Activated CD4-positive, alpha-beta memory T cell treated with anti-CD3 and anti-CD28 coated beads, Interleukin-2, amount 10 ng/mL, durations not matched to agents 7 days and 5 days (primary cell): ENCODE measurements at places on chromosomes 3 and 15. TPM values are rescaled to one million over a fixed set of nuclear protein-coding genes. Genes with fewer than 3 reads are reported as not detected.

PLCL2 gene
- total RNA-seq: 39.8 TPM

SEMA3G gene
- total RNA-seq: 0.20 TPM

SH2D7 gene
- total RNA-seq: not detected

NOX5 gene
- not detected for total RNA-seq

ZBTB47 gene
- total RNA-seq: 1.1 TPM

RNF123 gene
- 38.3 TPM for total RNA-seq

GABRR3 gene
- not detected for total RNA-seq

CCDC13 gene
- 0.63 TPM for total RNA-seq

SNRK gene
- total RNA-seq: 73.1 TPM

HDC gene
- not detected for total RNA-seq

EIF2A gene
- total RNA-seq: 81.7 TPM

CCR8 gene
- total RNA-seq: 7.9 TPM

GRCh38 chr3:187743195-187744141 is 1.8 kb downstream of the BCL6 start:
- H3K4me3 ChIP-seq: peak overlapping the region; percentile 89
- H3K4me1 ChIP-seq: peaks cover 51% of the 10 kb centered on the region
- peak; percentile 69 for DNase-seq
- peak overlapping the region; percentile 99 for H3K27ac ChIP-seq

GRCh38 chr3:46829699-46830208 is 33.5 kb downstream of the MYL3 start:
- no peak overlapping the region for H3K4me3 ChIP-seq
- peaks cover 5% of the 10 kb centered on the region for H3K27me3 ChIP-seq
- H3K4me1 ChIP-seq: no peaks in the 10 kb centered on the region
- no peaks in the 10 kb centered on the region for H3K36me3 ChIP-seq

DNA sequence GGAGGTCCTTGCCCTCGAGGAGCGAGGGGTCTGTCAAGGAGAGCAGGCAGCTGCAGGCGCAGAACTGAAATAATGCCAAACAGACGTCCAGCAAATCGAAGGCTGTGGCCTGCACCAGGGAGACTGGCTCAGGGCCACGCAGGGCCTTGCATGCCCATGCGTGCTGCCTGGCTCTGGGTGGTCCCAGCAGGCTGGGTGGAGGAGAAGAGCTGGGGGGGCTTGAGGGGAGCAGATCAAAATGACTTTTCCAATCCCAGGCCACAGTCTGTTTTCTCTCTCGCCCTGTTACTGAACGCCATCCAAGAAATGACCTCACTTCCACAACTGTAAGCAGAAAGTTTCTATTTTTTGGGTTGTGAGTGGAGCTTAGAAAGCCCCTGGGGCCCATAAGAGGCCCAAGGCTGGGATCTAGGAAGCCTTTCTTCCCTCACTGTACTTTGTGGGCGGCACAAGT is 96.9 kb upstream of the RPL32 start:
- no peak for DNase-seq
- H3K4me3 ChIP-seq: no peak overlapping the region
- peaks cover 37% of the 10 kb centered on the region for H3K36me3 ChIP-seq
- H3K27me3 ChIP-seq: no peaks in the 10 kb centered on the region
- H3K4me1 ChIP-seq: no peaks in the 10 kb centered on the region
- H3K27ac ChIP-seq: no peak overlapping the region

DNA sequence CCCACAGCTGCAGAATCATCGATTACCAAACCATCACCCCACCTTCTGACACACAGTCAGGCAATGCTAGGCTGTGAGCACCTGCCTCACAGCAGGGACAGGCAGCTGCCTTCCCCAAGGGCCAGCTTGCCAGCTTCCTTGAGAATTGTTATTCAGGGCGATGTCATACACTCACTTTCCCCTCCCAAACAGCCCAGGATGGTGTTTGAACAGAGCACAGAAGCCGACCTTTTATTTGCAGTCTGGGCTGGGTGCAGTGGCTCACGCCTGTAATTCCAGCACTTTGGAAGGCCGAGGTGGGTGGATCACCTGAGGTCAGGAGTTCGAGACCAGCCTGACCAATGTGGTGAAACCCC is 84.5 kb upstream of the HERC1 start:
- no peaks in the 10 kb centered on the region for H3K36me3 ChIP-seq
- no peak overlapping the region for H3K27ac ChIP-seq
- peaks cover 6% of the 10 kb centered on the region for H3K27me3 ChIP-seq
- H3K4me3 ChIP-seq: no peak overlapping the region

DNA sequence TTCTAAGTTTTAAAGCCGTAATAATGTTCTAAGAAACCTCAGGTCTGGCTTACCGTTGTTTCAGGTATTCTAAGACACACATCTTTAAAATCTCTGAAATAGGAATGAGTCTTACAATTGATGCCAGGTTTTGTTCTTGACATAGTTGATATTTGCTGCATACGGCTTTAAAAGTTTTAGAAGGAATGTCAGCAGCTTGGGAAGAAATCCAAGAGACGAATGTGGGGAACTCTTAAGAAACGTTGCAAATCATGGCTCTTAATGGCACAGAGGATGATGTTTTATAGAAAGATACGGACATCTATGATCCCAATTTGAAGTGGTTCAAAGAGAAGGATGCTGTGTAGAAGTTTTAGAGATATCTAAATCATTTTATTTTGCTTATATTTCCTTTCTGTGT is 11.5 kb downstream of the NUDT16 start:
- peaks cover under 1% of the 10 kb centered on the region for H3K4me1 ChIP-seq
- no peak overlapping the region for H3K27ac ChIP-seq
- no peaks in the 10 kb centered on the region for H3K36me3 ChIP-seq
- no peak overlapping the region for H3K4me3 ChIP-seq

GRCh38 chr3:134791992-134792391 is 3.1 kb upstream of the EPHB1 start:
- peaks cover 59% of the 10 kb centered on the region for H3K27me3 ChIP-seq
- no peaks in the 10 kb centered on the region for H3K36me3 ChIP-seq
- no peak for DNase-seq
- H3K4me1 ChIP-seq: peaks cover 6% of the 10 kb centered on the region

DNA sequence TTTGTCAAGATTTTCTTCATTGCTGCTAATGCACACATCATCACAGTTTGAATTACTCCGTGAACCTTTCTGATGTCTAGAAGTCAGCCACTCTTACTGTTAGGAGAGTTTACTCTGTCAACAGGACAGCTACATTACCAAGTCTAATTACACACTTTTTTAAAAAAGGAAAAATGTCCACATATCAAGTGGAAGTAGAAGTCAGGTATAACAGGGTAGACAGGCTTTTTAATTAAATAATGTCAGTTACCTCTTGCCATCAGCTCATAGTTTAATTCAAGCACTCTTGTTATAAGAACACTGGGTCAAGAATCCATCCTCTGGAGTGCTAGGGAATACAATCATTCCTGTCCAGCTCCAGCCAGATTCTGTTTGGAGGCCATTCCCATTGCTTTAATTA is 232.8 kb downstream of the TAFA4 start:
- no peaks in the 10 kb centered on the region for H3K36me3 ChIP-seq
- DNase-seq: no peak

GRCh38 chr3:52752045-52752660 is 18.6 kb downstream of the NEK4 start:
- peak overlapping the region; percentile 26 for H3K27ac ChIP-seq
- H3K4me1 ChIP-seq: no peaks in the 10 kb centered on the region
- peaks cover 31% of the 10 kb centered on the region for H3K36me3 ChIP-seq
- DNase-seq: no peak
- no peak overlapping the region for H3K4me3 ChIP-seq

DNA sequence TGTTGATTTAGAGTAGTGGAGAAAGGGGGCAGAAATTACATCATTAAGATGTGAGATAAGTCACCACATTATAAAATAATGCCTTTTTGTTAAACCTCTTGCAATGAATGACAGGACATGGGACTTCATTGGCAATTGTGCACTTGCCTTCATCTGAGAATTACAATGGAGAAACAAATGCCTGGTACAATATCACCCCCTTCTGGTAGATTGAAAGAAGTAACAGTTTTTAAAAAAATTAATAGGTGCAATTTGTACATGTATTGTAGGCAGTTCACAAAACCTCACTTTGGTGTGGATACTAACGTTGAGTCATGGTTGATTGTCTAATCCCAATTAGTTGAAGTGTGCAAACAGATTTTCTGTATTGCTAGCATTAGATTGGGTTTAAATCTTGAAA is 4.6 kb upstream of the P2RY14 start:
- DNase-seq: no peak
- H3K27ac ChIP-seq: peak overlapping the region; percentile 60
- H3K4me3 ChIP-seq: no peak overlapping the region
- peaks cover 45% of the 10 kb centered on the region for H3K4me1 ChIP-seq

- no peaks in the 10 kb centered on the region for H3K36me3 ChIP-seq
- peaks cover 24% of the 10 kb centered on the region for H3K27me3 ChIP-seq
- no peak overlapping the region for H3K4me3 ChIP-seq
- H3K27ac ChIP-seq: no peak overlapping the region
- no peak for DNase-seq
Observed at GRCh38 chr3:171932153-171932611, 89.0 kb downstream of the TMEM212 start.

GRCh38 chr3:149673393-149673792 is 15.6 kb upstream of the WWTR1 start:
- no peaks in the 10 kb centered on the region for H3K36me3 ChIP-seq
- H3K4me1 ChIP-seq: peaks cover 1% of the 10 kb centered on the region
- H3K27ac ChIP-seq: no peak overlapping the region

DNA sequence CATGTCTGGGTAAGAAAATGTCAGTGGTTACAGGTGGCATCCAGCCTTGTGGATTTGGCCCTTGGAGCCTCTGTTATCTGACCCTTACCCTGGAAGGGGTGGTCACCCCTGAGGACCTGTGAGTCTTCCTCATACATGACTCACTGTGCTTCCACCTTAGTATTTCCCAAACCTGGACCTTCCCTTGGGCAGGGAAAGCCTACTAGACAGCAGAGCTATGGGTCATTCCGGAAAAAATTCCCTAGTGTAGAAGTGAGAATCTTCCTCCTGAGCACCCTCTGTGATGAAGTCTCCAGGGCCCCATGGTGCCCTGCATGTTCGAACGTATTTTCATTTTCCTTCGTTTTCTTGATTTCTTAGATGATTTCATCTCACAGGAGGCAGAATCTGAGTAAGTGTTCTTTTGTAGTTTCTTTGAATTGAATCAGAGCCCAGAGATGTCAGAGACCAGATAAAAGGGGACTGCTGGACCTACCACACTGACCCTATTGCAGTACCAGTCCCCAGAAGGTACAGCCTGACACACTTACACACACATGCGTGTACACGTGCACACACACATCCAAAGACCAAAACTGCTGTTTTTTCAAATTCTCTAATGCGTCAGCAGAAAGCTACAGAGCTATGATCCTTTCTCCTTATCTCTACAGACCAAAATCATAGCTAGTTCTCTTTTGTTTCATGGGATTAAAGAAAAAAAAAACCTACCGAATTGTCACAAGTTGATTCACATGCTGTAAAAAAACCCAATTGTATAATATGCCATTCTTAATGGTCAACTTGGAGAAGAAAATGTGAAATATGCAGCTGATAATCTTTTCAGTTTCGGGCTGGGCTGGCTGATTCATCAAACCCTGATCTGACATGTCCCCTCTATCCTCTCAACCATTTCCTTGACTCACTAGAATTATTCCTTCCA is 50.5 kb upstream of the ARHGEF3 start:
- H3K36me3 ChIP-seq: peaks cover 7% of the 10 kb centered on the region
- H3K27me3 ChIP-seq: no peaks in the 10 kb centered on the region
- peaks cover 11% of the 10 kb centered on the region for H3K4me1 ChIP-seq
- no peak overlapping the region for H3K27ac ChIP-seq
- DNase-seq: no peak

- H3K4me1 ChIP-seq: no peaks in the 10 kb centered on the region
- H3K27me3 ChIP-seq: no peaks in the 10 kb centered on the region
- no peak overlapping the region for H3K27ac ChIP-seq
- H3K4me3 ChIP-seq: no peak overlapping the region
Observed at GRCh38 chr3:55955891-55956477, 468.9 kb upstream of the WNT5A start.

DNA sequence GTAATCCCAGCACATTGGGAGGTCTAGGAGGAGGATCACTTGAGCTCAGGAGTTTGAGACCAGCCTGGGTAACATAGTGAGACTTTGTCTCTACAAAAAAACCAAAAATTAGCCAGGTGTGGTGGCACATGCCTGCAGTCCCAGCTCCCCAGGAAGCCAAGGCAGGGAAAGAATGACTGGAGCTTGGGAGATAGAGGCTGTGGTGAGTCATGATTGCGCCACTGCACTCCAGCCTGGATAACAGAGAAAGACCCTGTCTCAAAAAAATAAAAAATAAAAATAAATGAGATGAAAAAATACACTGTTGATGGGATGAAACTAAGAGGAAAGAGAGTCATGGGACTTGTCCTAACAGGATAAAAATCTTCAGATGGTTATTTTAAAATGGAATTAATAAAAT is 137.6 kb downstream of the IMPG2 start:
- H3K36me3 ChIP-seq: no peaks in the 10 kb centered on the region
- H3K4me3 ChIP-seq: no peak overlapping the region
- H3K27ac ChIP-seq: no peak overlapping the region
- no peaks in the 10 kb centered on the region for H3K27me3 ChIP-seq
- no peak for DNase-seq

- H3K27me3 ChIP-seq: peaks cover 10% of the 10 kb centered on the region
- no peak overlapping the region for H3K27ac ChIP-seq
- H3K36me3 ChIP-seq: no peaks in the 10 kb centered on the region
- no peaks in the 10 kb centered on the region for H3K4me1 ChIP-seq
- H3K4me3 ChIP-seq: no peak overlapping the region
- DNase-seq: no peak
Observed at GRCh38 chr3:56970461-56970879, 90.0 kb upstream of the SPATA12 start.

DNA sequence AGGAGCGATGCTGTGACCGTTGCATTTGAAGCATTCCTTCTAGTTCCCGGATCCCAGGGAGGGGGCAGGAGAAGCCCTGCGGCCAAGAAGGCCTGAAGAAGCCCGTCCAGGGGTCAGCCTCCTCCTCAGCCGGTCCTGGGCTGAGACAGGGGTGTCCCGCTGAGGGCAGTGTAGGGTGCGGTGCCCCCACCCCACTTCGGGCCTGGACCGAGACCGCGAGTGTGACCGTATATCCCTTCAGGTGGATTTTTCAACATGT is 2.8 kb downstream of the OCA2 start:
- H3K27ac ChIP-seq: no peak overlapping the region
- DNase-seq: no peak
- peaks cover 71% of the 10 kb centered on the region for H3K27me3 ChIP-seq
- H3K36me3 ChIP-seq: peaks cover 14% of the 10 kb centered on the region
- peak overlapping the region; percentile 78 for H3K4me3 ChIP-seq
- peaks cover 43% of the 10 kb centered on the region for H3K4me1 ChIP-seq

- H3K27me3 ChIP-seq: peaks cover 14% of the 10 kb centered on the region
- H3K4me3 ChIP-seq: no peak overlapping the region
- H3K36me3 ChIP-seq: peaks cover 12% of the 10 kb centered on the region
- peaks cover 55% of the 10 kb centered on the region for H3K4me1 ChIP-seq
- no peak overlapping the region for H3K27ac ChIP-seq
Observed at GRCh38 chr15:75172284-75172820, 29.3 kb upstream of the C15orf39 start.

DNA sequence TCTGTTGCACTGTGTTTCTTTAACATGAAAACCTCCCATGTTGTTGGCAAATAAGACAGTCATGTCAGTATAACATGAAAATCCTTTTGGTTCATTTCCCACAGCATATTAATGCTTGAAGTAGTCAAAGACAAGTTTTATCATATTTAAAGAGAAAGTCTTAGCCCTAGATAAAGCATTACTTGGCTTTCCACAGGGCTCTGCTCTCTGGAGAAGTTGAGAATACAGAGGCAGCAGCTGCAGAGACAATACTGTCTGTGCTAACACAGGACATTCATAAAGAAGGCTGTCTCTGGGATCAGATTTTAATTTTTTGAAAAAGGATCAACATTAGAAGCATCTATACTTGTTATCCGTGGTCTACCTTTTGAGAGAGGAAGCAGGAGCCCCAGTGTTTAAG is 103.4 kb upstream of the SAMMSON start:
- H3K27me3 ChIP-seq: no peaks in the 10 kb centered on the region
- DNase-seq: no peak
- no peaks in the 10 kb centered on the region for H3K4me1 ChIP-seq
- no peaks in the 10 kb centered on the region for H3K36me3 ChIP-seq
